ENCODE measurements at places on chromosomes 12 and 14.

DNA sequence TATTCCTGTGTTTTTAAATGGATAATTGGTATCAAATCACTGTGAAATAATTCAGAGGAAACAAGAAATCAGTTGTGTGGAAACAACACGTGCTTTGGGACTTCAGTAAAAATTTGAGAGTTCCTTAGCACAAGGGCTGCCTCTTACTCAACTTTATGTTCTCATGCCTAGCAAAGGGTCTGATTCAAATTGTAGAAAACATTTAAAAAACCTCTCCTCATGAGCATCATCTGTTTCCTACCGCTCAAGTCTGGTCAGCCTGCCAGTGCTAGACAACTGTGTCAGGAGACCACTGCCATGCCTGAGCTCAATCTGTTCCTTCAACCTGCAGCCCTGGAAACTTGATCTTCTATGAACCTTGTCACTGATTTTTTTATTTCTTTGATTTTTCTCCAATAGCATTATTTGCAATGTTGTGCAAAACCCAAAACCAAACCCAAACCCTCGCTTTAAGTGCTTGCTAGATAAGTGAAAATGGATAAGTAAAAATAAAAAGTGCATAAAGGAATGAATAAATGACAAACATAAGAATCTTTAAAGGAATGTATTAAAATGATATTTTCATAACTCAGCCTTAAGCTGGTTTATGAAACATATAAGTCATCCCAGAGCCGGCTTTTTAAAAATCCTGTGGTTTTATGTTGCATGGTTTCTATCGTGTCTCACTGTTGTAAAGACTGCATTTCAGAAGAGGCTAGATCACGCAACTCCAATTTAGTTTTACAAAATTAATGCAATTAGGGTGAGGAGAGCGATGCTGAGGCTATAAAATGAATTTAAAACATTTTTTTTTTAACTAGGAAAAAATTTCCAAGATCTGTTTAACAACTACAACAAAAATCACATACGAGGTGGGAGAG lies 361.2 kb upstream of the PDE3A start:
- DNase-seq: no peak

DNA sequence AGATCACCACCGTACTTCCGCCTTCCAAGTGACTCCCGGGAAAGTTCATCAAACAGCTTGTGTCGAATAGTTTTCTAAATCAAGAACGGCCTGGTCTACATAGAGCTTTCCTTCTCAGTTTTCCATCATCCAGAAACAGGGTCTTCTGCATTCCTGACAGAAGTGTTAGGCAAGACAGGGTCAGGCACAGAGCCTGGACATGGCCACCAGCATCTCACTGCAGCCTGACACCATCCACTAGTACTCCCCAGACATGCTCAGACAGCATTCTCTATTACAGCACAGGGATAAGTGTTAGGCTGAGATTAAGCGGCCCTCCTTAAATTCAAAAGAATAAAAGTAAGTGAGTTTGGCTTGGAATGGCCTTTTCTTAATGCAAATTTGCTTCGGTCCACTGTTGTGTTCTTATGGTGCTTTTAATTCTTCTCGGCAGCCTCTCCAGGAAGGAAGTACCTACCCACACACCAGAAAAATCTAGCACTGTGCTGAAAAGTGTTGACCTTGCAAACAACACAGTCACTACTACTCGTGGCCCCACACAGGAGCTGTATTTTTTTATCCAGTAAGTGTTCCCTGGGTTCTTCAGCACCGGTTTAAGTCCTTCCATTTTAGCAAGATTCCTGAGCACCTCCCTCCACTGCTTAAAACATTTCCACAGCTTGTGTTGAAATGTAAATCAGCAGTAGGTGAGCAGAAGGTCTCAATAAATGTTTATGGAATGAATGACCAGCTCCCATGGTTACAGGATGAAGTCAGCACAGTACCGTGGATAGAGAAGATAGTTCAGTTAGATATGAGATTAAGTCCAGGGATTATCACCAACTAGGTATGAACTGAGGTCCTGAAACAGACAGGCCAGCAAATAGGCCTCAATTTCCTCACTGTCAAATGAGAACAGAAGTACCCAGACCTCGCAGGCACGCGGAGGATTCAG lies 44.1 kb downstream of the SETD3 start:
- DNase-seq: no peak

DNA sequence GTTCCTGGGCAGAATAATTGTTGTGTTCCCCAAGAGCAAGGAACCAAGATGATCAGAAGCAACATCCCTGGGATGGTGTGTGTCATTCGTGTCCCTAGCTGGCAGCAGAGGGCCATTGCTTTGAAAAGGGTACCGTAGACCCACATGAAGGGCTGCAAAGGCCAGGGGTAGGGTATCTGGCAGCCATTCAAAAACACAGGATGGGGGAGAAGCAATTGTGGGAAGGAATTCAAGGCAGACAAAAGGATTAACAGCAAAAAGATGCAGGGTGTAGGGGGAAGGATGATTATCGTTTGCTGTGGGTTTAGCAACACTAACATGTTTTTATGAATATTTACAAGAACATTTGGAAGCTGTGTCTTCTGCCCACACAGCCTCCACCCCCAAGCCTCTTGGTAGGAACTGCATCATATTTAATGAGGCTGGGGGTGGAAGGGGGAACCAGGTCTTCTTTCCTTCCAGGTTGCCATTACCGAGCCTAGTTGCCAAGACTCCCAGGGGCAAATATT lies 169.0 kb upstream of the G2E3 start:
- DNase-seq: no peak

- no peak for DNase-seq
These were observed 86.3 kb upstream of the AMN1 start for GRCh38 chr12:31815096-31815495.

DNA sequence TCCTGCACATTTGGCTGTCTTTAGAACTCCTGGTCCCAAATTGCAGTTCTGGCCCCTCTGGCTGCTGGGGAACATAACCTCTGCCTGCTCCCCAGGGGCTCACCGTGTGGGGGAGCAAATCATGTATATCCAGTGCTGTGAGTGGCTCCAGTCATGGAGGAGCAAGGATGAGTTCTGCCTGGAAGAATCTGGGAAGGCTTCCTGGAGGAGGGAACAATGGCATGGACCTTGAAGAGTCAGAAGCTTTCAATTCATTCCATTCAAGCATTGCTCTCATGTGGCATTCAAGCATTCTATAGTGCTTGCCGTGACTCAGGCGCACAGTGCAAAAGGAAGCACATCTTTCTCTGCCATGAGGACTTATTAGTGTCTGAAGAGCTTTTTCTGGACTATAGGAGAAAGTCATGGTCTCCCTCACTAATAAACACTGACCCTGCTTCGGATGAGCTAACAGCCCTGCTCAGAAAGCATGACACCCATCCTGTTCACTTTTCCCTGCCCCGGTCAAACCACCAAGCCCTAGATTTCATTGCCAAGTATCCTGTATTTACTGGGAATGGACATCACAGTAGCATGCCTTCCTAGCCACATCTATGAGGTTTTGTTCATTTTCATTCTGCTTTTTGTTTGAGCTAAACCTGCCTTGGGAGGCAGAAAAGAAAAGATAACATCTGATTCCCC lies 3.5 kb downstream of the IFI27 start:
- no peak for DNase-seq

DNA sequence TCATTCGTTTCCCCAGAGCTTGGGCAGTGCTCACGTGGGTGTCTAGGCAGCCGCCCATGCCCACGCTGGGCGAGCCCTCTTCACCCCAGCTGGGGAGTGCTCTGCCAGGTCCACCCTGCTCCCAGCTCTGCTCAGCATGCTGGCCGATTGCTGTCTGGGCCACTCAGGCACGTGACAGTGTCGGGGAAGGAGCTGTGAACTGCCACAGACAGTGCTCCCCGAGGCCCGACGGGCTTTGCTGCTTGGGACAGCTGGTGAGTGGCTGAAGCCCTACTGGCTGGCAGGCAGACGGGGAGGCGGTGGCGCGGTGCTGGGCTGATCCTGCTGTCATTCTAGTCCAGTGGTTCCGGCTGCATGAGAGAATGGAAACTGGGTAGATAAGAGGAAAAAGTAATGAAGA lies 15.8 kb downstream of the NOC4L start:
- no peak for DNase-seq

- no peak for DNase-seq
These were observed 18.5 kb upstream of the GRIP1 start for GRCh38 chr12:66697404-66697803.

GRCh38 chr12:54058128-54058768 lies 4.6 kb downstream of the HOXC4 start:
- no peak for DNase-seq

- DNase-seq: peak; percentile 41
These were observed 165.5 kb upstream of the DYRK2 start for GRCh38 chr12:67482751-67483661.

GRCh38 chr12:132610051-132610759 lies at the start of gene LRCOL1:
Gene LRCOL1 (minus strand): TSS chr12:132610582. CDS start chr12:132606251, 4,331 bp downstream.
- no peak for DNase-seq

- DNase-seq: no peak
These were observed 2.1 kb upstream of the ABCD2 start for GRCh38 chr12:39621670-39622069.

GRCh38 chr12:132349501-132350131 lies 20.2 kb upstream of the GALNT9 start:
- no peak for DNase-seq

GRCh38 chr12:39835517-39836489 lies 216.2 kb upstream of the ABCD2 start:
- DNase-seq: no peak

All from activated T-helper 1 cell treated with anti-CD3 and anti-CD28 coated beads, Interleukin-12 subunit alpha, Interleukin-12 subunit beta, Interleukin-2, Interleukin-4 antibody, amounts not matched to agents 30 ng/mL and 10 ng/mL and 1 ng/mL, durations not matched to agents 14 hours and 24 hours and 36 hours (primary cell).